ENCODE measurements at places on chromosomes 16 and 17.

GRCh38 chr16:578870-579405 lies 9.2 kb downstream of the PIGQ start:
- no peak for DNase-seq

GRCh38 chr17:61897548-61898180 lies 30.1 kb downstream of the INTS2 start:
- DNase-seq: no peak

- DNase-seq: no peak
Observed at GRCh38 chr16:10675216-10675615, 19.5 kb downstream of the TEKT5 start.

DNA sequence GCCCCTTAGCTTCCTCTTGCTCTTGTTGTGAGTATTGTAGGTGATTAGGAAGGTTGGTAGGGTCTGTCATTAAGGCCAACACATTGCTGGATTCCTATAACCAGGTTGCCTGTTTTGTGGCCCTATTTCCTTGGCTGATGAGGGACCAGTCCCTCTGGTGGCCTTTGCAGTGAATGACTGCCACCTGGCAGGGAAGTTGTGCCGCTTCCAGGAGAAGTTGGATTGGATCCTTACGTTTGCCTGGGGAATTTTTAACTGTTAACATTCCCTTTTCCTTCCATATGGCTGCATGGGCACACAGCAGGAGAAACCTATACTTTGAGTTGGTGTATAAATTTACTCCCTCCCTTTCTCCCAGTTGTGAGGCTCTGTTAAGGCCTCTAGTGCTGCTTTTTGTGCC lies 32.4 kb downstream of the LCMT1 start:
- no peak for DNase-seq

DNA sequence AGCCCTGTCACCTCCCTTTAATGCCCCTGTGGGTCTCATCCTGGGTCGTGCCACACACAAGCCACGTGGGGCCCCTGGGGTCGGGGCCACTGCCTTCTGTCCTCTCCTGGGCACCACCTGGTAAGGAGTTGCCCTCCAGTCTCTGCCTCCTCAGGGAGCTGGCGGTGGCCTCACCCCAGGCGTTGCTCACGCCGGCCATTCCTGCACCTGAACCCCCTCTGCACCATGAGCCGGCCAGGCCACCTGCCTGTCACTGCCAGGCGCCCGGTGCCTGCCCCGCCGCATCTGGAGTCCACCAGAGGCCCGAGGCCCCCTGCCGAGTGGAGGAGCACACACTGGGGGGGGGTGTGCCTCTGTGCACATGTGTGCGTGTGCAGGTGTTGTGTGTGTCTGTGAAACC lies 10.4 kb downstream of the NHERF2 start:
- DNase-seq: no peak

DNA sequence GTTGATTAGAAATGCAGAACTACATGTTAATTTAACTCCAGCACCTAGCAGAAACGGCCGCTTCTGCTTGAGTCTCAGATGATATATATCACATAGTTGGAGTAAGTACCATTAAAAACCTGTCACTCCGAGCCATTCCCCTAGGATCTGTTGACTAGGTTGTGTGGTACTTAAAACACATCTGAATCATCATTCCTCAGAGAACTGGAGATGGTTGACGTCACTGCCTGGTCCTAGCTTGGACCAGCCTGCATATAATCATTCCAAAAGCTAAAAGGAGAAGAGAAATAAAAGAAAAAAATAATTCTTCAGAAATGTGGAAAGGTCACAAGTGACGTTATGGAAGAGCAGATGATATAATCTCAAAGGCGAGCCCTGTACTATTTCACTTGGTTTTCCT lies 31.3 kb upstream of the RASL10B start:
- DNase-seq: no peak

DNA sequence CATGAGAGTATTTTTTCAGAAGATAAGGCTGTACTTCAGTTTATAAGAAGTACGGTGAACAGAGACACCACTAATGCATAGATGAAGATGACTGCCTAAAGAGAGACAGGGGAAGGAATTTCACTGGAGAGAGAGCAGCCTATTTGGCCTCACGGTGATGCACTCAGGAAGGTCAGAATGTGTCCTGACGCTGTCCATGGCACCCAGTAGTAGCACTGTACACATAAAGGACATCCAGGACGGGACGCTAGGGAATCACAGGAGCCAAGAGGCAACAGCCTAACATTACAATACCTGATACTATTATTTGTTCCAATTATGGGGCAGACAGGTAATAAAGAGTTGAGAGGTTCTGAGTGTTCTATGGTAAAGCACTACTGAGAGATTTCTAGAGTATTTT lies 24.9 kb upstream of the LRRC37A start:
- DNase-seq: no peak

DNA sequence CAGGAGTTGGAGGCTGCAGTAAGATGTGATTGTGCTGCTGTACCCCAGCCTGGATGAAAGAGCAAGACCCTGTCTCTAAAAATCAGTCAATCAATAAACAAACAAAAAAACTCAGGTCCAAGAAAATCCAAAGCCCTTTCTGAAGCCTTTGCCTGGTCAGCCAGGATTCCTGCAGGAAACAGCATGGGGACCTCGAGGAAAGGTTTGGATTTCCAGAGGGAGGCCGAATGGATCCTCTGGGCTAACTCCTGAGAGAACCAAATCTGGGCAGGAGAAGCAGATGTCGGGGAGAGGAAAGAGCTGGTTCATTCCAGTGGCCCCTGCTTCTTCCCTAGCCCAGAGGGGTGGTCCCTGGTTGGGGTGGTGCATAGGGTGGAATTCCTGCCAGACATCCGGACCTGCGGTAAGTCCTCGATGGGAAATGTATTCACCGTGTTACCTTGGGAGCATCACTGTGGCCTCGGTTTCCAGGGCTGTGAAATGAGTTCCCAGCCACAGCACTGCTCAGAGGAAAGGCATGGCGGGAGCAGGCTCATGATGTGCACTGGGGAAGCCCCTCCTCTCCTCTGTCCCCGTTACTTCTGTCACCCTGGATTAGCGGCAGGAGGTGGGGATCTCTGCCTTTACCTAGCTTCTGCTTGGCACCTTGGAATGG lies 75.1 kb downstream of the CYLD start:
- no peak for DNase-seq

- DNase-seq: no peak
Observed at GRCh38 chr16:51134269-51134812, 16.7 kb downstream of the SALL1 start.

GRCh38 chr17:50058296-50058953 lies 2.5 kb downstream of the ITGA3 start:
- DNase-seq: no peak

- DNase-seq: no peak
Observed at GRCh38 chr17:53687324-53687723, 135.4 kb upstream of the KIF2B start.

DNA sequence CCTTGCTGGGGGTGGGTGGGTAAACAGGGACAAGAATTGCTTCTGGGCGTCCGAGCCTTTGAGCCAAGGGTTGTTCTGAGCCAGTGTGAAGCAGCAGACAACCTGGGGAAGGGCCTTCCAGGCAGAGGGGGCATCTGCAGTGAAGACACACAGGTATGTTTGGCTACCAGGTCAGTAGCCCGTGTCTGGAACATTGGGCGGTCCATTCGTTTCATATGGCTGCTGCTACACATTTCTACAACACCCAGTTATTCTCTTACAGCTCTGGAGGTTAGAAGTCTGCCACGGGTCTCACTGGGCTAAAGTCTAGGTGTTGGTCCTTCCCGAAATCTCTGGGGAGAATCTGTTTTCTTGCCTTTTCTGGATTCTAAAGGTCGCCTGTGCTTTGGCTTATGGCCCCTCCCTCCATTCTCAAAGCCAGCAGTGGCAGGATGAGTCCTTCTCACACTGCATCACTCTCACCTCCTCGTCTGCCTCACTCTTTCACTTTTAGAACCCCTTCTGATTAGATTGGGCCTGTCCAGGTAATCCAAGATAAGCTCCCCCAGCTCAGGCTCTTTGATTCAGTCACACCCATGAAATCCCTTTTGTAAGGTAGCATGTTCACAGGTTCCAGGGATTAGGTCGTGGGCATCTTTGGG lies 136.1 kb downstream of the CLEC16A start:
- DNase-seq: no peak

GRCh38 chr17:44976206-44976605 lies 8.1 kb upstream of the C1QL1 start:
- DNase-seq: no peak

DNA sequence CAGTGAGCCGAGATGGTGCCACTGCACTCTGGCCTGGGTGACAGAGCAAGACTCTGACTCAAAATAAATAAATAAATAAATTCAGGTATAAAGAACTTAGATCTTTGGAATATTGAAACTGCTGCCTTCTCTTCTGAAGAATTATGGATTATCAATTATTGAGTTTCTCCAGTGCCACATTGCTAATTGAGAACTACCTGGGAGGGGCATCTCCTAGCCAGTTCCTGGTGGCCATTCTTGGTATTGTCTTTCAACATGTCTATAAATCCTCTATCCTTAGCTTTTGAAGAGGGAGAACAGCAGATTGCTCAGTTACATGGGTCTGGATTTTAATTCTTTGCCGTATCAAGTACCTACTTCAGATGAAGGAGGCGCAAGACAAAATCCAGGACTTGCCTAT lies 29.2 kb downstream of the CALCOCO2 start:
- no peak for DNase-seq

DNA sequence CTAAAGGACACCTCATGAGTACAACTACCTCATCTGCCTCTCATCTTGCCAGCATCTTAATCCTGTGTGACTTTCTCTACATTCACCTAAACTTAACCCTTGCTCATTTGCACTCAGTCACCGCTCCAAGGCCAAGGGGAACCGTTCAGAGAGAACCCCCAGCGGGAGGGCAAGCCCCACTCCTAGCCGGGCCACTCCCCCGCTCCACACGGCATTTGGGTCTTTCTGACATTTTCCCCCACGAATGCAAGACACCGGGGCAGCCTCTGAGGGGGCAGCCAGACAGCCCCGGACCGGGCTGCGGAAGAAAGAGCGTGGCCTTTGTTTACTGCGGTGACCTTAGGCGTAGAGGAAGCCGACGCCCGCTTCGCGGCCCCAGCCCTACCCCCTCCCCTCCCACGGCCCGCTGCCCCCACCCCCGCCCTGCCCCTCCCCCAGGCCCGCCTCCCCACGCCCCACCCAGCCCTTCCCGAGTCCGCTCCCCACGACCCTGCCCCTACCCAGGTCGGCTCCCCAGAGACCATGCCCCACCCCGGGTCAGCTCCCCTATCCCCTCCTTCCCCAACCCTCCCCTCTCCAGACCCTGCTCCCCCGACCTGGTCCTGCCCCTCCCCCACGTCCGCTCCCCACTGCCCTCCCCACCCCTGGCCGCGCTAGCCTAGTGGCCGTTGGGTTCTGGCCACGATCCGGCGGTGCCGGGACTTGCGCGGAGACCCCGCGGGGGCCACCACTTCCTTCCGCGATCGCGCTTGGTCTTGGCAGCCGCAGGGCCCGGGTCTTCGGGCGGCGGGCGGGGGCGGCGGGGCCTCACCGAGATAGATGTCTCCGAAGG lies 789 bp downstream of the CSNK1D start:
- peak; percentile 23 for DNase-seq

- no peak for DNase-seq
Observed at GRCh38 chr16:55842369-55843104, 9.6 kb upstream of the CES1 start.

DNA sequence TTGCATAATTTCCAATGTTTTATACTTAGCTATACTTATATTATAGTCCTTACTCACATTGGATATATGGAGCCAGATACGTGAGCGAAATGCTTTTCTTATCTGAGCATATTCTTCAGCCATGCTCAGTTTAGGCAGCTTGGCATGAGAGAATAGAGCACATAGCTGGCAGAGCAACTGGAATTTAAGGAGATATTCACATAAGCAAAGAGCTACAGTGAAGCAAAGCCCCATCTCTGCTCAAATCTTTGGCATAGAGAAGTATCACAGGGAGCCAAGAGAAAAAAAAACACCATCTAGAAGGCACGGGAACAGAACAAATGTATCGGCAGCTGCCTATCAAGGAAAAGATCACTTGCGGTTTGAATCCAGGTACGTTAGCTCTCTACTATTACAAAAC lies 734.2 kb upstream of the KIF2B start:
- DNase-seq: no peak

DNA sequence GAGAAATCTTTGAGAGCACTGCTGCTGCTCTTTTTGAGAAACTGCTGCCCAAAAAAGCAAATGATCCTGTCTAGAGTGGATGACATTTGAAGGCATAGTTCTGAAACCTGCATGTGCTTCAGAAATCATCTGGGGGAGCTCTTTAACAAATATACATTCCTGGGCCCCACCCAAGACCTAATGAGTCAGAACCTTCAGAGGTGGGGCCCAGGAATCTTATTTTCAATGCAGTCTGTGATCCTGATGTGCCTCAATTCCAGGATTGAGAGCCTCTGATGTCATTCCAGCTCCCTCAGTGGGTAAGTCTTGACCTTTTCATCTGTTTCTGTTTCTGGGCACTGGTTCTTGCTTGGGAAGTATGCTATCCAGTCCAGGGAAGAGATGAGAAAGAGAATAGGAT lies 42.3 kb downstream of the HNF1B start:
- no peak for DNase-seq

GRCh38 chr16:2039274-2040031 lies 8.2 kb downstream of the NTHL1 start:
- no peak for DNase-seq

- no peak for DNase-seq
Observed at GRCh38 chr16:86256995-86257394, 253.3 kb upstream of the FOXF1 start.

- no peak for DNase-seq
Observed at GRCh38 chr16:85240982-85241924, 129.0 kb upstream of the CIBAR2 start.

- no peak for DNase-seq
Observed at GRCh38 chr17:41417576-41418015, 6.8 kb downstream of the KRT37 start.

DNA sequence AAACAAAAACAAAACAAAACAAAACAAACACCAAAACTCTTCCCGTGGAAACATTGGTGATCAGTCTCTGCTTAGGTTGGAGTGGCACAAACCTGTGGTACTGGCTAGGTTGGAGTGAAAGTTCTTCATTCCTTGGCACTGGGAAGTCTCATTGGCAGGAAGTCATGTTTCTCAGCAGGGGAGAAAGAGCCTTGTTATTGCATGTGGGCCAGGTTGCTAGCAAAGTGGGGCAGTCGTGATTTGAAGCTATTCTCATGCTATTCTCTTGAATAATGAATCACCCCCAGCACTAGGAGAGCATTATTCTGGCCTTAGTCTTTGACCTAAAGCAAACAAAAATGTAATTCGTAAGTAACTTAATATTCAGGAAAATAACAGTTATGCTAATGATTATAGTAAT lies 24.3 kb upstream of the B4GALNT2 start:
- no peak for DNase-seq

- no peak for DNase-seq
Observed at GRCh38 chr17:77508047-77508715, 367.4 kb downstream of the SEC14L1 start.

- no peak for DNase-seq
Observed at GRCh38 chr16:72458035-72458434, 286.1 kb upstream of the PMFBP1 start.

GRCh38 chr16:77599793-77600415 lies 122.4 kb upstream of the NUDT7 start:
- DNase-seq: no peak
